ENCODE measurements at places on chromosomes 4 and X. TPM values are rescaled to one million over a fixed set of nuclear protein-coding genes. Genes with fewer than 3 reads are reported as not detected.
A peak's percentile ranks its signal among the peaks of the same experiment; 100 is the strongest.

The MAGEA11 gene
- total RNA-seq = not detected

GRCh38 chrX:103343105-103343504 is 13.1 kb downstream of the TCEAL7 start:
- peak; percentile 71 for DNase-seq

- DNase-seq = no peak
Measured at GRCh38 chrX:129773649-129774458, 5.9 kb upstream of the SASH3 start.

- DNase-seq = peak; percentile 70
Measured at GRCh38 chr4:101019941-101020401, 327.4 kb downstream of the PPP3CA start.

DNA sequence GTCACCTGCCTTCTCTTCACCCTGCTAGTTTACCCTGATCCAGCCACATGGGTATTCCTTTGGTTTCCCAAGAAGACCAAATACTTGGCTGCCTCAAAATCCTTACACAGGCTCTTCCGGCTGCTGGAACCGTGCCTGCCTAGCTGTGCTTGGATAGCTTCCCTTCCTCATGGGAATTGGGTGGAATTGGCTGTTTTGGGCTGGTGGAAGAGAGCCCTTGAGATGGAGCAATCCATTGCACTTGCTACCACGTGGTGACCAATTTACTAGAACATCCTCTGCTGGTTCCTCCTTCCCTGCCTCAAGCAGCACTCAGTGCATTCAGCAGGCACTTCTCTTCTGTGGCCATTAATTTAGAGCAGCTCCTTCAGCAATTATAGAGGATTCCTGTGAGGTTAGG is 119.3 kb upstream of the AP1S2 start:
- no peak for DNase-seq

Data from PC-3 (cell line).